ENCODE measurements at places on chromosomes 7 and 10.

DNA sequence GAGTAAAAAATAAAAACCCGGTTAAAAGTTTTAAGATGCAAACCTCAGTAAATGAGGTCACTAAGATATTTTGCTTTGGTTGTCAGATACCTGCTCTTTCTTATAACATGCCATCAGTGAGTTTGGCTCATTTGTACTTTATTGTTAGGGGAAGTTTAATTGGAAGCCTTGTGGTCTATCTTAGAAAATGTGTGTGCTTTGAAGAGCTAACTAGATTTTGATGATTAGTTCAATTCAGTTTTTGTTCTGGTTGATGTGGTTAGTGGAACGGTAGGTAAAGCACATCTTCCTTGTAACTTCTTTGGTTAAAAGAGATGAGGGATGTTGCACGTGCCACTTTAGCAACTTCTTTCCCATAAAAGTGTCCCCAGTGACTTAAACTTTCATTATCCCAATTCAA lies 353.4 kb upstream of the GALNT17 start:
- no peak for DNase-seq

DNA sequence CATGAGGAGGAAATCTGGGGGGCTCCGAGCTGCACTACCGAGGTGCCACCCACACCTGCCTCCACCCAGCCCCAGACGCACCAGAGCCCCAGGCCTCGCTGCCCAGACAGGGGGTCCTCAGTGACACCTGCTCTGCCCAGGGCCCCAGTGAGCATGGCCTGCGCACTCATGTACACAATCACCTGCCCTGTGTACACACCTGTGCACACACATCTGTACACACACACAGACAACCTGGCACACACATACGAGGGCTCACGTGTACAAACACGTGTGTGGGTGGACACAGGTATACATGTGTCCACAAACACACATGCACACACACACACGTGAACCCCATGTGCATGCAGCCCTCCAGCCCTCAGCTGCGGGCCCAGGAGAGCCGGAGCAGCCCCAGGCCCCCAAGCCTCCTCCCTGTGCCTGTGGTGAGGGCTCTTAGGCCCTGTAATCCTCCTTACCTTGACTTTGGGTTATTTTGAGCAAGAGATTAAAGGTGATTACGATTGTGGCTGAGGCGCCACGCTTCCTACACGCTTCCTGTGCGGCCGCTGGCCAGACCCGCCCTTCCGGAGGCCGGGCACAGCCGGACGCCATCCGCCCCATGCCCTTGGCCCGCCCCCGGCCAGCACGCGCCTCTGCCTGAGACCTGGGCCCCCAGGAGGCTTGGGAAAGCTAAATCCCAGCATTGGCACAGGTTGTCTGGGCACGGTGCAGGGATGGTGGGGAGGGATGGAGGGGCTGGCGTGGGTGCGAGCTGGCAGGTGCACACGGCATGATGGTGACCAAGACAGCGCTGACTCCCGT lies 71.9 kb downstream of the ELFN1 start:
- DNase-seq = no peak

GRCh38 chr7:93375603-93376002 lies 143.4 kb downstream of the VPS50 start:
- DNase-seq = no peak

GRCh38 chr7:28104041-28104541 lies 76.5 kb downstream of the JAZF1 start:
- DNase-seq = no peak

DNA sequence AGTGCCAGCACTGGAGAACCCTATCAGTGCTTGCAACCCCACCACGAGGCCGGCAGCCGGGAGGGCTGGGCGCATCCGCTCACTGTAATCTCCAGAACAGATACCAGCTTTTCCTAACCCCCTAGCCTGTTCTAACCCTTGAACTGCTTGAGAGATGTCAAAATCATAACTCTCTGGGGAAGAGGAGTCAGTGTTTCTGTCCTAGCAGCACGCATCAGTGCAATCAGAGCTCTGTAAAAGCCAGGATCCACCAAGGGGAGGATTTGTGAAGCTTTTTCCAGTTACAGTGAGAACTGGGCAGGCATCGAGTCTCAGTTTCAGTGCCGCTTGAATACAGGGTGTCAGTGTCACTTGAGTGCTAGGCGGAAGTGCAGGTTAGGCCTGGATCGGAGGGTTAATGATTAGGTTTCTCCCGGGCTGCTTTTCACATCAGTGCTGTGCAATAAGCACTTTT lies 104.5 kb upstream of the INSYN2A start:
- no peak for DNase-seq

- DNase-seq = no peak
Measured at GRCh38 chr7:74226633-74227032, 16.8 kb downstream of the LAT2 start.

DNA sequence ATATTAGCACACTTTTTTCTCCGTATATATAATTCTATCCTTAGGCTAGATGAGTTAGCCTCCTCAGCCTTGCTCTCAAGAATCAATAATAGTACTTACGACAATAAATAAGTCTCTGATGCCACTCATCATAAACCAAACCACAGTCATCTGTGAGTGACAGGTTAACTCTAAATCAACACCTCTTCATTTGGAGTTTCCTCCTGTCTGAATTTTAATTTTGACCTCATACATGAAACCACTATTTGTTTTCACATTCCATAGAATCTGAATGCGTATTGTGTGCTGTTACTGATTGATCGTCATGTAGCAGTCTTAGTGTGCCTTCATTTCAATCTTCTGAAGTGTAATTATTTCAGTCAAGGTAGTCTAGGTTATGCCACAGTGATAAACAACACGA lies 85.8 kb downstream of the HGF start:
- DNase-seq = no peak

DNA sequence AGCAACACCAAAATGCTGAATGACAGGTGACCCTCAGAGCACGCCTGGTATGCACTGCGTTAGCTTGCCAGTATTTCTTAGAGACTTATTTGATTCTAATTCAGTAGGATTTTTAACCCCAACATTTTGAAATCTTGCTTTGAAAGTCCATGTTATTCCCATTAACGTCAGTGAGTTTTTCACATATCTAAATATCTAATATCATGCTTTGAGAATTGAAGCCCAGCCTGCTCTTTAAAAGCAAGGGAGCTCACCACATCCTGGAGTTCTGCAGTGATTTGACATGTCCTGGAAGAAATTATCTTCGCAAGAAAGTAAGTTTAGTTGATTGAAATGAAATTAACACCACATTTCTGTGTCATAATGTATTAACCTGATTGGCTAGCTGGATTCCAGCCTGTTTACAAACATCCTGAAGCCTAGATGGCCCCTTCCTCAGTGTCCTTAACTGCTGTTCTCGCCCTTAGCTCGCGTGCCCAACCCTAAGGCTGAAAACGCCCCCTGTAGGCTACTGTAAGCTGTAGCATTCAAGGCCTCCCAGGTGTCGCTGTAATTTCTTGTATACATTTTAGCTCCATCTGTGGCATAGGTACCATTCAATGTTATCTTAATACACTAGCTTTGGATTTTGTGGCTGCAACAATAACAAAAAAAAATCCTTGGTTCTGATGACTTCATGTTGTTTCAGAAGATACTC lies 191.5 kb downstream of the MGMT start:
- no peak for DNase-seq

GRCh38 chr7:100693312-100694097 lies 545 bp downstream of the GIGYF1 start:
- DNase-seq = no peak

DNA sequence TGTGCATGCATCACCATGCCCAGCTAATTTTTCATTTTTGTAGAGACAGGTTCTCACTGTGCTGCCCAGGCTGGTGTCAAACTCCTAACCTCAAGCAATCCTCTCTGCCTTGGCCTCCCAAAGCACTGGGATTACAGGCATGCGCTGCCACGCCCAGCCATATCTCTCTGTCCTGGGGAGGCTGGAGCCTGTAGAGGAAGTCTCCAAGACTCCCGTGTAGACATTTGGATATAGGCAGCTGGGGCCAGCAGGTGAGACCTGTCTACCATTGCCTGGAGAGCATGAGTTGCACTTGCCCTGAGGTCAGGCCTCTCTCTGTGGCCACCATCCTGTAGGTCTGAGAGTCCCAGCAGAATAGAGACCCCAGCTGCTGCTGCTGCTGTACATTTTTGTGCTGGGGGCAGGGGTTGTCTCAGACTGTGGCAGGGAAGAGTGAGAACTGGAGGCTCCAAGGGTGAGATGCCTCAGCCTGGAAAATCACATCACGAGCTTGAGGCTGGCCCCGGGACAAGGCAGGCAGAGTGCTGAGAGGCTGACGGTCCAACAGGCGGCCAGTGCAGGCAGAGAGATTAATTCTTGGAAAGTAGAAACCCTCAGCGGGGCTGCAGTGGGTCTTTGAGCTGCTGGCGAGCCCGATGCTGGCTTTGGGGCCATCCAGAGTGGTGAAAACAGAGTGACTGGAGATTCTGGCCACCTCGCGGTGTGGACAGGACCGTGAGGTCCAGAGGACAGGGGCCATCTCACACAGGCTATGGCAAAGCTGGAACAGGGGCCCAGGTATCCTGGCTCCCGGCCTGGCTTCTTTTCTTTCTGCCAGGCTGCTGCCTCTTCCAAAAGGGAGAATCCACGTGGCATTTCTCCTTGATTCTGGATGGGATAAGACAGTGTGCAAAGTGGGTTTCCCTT lies 60.9 kb downstream of the TMEM270 start:
- DNase-seq = no peak

GRCh38 chr10:58782876-58783851 lies 270.5 kb downstream of the BICC1 start:
- no peak for DNase-seq

GRCh38 chr10:132547421-132547861 lies 9.9 kb downstream of the INPP5A start:
- no peak for DNase-seq

DNA sequence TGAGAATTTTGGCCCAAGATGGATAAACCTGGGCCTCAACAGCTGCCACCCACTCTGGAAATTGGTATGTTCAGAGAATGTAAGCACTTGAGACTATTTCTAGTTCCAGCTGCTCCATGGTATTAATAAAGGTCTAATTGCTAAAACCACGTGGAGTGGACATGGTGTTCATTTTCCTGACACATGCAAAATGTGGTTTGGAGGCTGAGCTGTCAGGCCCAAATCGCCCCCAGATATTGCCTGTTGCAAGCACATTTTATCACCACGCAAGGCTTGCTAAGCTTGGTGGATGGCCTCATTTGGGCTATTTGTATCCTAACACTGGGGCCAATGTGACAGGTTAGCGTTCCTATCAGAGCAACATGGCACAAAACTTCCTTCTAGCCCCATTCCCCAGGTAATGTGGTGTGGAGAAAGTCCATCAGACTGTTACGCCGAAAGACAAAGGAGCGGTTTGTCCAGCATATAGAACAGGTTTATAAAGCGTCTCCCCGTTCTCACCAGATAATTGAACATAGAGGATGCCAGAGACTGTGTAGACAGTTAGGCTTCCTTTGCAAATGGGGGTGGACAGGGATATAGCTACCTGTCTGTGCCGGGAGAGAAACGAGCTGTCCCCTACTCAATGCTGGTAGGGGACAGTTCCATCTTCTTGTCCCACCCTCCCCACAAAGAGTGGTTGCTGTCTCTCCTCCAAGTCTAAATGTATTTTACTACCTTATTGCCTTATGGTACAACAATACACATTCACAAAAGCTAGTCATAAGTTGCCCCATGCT lies 78.0 kb upstream of the ANKRD1 start:
- no peak for DNase-seq

GRCh38 chr7:701086-701671 lies 25.3 kb upstream of the DNAAF5 start:
- no peak for DNase-seq

DNA sequence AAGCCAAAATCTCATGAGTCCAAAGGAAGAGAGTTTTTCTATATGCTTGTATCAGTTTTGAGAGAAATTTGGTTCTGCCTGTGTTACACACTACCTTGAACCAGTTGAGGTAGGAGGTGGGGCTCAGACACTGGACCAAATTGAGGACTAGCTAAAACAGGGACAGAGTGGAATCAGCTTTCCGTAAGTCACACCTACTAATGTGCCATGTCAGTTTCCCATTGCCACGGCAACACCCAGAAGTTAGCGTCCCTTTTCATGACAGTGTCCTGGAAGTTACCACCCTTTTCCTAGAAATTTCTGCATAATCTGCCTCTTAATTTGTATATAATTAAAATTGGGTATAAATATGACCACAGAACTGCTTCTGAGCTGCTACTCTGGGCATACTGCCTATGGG lies 9.0 kb downstream of the ADK start:
- no peak for DNase-seq

- no peak for DNase-seq
Measured at GRCh38 chr7:19869979-19870378, 96.6 kb upstream of the TMEM196 start.

DNA sequence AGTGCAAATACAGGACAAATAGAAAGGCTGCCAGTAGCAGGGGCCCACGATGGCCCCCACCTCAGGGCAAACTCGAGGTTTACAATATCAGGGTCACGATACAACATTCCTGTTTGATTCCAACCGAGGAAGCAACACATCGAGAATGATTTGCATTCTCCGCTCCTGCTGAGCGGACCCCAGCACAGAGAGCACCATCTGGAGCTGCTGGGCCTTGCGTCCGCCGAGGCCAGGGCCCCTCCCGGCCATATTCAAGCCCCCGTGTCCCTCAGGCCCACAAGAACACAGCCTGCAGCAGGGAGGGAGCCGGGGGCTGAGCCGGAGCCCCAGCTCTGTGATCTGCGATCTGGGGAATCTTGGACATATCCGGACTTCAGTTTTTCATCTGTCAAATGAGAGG lies 84.3 kb downstream of the PRKAG2 start:
- no peak for DNase-seq

- DNase-seq = no peak
Measured at GRCh38 chr7:71543396-71543795, 411.5 kb downstream of the GALNT17 start.

DNA sequence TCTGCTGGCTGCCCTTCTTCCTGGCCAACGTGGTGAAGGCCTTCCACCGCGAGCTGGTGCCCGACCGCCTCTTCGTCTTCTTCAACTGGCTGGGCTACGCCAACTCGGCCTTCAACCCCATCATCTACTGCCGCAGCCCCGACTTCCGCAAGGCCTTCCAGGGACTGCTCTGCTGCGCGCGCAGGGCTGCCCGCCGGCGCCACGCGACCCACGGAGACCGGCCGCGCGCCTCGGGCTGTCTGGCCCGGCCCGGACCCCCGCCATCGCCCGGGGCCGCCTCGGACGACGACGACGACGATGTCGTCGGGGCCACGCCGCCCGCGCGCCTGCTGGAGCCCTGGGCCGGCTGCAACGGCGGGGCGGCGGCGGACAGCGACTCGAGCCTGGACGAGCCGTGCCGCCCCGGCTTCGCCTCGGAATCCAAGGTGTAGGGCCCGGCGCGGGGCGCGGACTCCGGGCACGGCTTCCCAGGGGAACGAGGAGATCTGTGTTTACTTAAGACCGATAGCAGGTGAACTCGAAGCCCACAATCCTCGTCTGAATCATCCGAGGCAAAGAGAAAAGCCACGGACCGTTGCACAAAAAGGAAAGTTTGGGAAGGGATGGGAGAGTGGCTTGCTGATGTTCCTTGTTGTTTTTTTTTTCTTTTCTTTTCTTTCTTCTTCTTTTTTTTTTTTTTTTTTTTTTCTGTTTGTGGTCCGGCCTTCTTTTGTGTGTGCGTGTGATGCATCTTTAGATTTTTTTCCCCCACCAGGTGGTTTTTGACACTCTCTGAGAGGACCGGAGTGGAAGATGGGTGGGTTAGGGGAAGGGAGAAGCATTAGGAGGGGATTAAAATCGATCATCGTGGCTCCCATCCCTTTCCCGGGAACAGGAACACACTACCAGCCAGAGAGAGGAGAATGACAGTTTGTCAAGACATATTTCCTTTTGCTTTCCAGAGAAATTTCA lies 1.7 kb downstream of the ADRB1 start:
- DNase-seq = no peak

All from activated naive CD4-positive, alpha-beta T cell (primary cell).